ENCODE measurements at places on chromosomes 7 and 10.

GRCh38 chr7:158649279-158649678 lies 55.3 kb downstream of the NCAPG2 start:
- no peak for DNase-seq

- DNase-seq = no peak
Measured at GRCh38 chr10:52030051-52030790, 283.9 kb upstream of the DKK1 start.

DNA sequence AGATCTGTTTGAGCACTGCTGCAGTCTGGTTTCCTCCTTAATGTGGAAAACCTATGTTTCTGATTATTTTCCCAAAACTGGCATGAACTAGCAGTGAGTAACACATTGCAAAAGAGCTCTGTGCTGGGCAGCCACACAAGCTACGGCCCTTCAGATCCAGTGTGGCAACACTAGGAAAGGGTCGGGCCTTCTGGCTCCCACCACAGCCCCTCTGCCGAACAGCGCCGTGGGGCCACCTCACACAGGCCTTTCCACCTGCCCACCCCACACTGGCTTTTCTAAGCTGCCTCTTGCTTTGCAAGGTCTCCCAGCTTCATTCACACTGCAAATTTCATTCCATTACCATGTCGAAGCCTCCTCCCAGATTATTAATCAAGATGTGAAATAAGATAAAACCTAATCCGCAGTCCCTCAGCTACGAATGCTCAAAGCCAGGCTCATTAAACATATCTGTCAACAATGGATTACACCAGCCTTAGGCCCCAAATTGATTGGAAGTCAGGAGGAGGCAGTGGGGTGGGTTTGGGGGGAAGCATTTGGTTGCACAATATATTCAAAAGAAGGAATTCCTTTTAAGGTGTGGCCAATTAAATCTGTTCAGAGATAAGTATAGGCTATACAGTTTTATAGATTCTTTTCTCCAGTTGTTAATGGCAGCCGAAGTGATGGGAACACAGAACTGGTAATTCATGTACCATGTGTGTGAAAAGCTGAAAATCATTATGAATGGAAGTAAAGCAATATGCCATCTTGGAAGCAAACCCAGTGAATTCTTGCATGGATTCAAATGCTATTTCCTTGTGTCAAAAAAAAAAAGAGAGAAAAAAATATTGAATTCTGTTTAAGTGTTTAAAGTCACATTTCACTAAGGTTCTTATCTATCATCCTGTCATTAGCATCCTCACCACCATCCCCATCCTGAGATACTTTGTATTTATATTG lies 223.7 kb downstream of the MTERF1 start:
- no peak for DNase-seq

GRCh38 chr7:118755067-118755625 lies 530.6 kb downstream of the ANKRD7 start:
- no peak for DNase-seq

DNA sequence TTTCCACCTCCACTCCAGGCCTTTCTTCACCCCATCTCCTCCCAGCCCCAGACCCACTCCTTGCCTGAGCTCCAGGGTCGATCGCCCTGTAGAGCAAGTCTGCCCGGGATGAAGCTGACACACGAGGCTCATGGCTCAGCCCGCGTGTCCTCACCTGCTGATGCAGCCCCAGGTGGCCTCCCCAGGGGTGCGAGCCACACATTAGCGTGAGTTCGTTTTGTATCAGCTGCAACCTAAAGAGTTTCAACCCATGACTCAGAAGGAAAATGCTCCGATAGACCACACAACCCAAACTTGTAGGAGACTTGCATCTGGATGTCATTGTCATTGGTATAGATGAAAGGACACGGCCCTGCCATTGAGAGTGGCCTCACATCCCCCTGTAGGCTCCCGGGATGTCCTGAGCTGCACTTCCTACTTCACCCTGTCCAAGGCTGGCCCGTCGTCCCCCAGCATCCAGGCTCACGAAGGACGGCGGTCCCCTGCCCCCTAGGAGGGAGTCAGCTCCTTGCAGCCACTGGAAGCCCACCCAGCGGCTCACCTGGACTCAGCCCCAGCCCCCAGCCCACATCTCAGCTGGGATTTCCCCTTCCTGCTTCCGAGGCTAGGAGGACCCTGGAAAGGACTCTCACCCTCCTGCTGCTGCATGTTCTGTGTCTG lies 97.7 kb downstream of the HTR5A start:
- DNase-seq = no peak

- no peak for DNase-seq
Measured at GRCh38 chr7:116598278-116598677, 73.4 kb downstream of the CAV1 start.

- DNase-seq = no peak
Measured at GRCh38 chr7:144459635-144460034, 56.1 kb upstream of the NOBOX start.

DNA sequence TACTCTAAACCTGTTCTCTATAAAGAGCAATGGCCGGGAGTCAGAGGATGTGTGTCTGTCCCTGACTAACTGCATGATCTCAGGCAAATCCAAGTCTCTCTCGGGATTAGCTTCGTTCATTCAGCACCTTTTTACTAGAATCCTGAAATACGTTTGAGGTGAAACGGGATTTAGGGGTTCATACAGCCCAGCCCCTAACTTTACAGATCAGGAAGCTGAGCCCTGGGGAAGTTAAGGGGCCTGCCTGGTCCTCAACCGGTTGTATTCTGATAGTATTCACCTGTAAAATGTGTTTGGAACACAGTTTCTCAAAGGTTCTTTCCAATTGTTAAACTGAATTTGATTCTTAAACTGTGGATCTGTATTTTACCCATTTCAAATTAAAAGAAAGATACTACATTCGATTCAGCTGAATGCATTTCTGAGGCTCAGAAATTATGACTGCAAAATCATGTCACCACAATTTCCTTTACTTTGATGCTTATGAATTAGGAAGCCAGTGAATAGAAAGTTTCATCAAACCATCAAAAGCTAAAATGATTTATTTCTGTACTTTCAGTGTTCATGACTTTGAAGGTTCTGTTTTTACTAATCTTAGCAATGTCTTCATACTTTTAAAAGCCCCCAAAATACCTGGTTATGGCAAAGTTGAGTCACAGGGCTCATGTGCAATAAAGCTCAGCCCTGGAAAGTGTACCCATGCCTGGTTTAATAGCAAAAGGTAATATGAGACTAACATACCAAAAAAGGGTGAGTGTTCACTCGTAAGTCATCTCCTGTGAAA lies 28.9 kb upstream of the EZH2 start:
- DNase-seq = peak; percentile 41

- DNase-seq = no peak
Measured at GRCh38 chr7:157558516-157558874, 221.7 kb downstream of the DNAJB6 start.

DNA sequence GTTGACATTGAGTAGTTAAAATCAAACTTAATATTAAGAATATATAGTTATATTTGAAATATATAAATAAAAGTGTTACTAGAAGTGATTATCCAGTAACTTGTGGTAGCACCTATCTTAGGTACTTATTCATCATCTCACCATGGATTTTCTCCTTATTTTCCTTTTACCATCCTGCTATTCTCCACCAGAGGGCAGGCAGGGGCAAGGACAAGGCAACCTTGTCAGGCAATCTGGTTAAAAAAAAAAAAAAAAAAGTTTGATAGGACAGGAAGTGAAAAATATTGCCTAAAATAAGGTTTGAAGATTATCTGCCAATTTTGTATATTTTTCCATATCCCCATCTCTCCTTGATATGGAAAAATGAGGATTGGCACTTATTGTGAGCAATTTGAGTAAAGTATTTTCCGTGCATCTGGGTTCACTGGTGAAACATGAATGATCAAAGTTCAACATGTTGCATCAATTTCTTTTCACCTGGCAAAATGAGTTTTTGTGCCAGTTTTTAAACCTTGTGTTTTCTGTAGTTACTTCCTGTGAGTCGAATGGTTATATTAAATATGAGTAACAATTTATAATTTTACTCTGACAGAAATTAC lies 256.7 kb downstream of the AGMO start:
- peak; percentile 6 for DNase-seq

DNA sequence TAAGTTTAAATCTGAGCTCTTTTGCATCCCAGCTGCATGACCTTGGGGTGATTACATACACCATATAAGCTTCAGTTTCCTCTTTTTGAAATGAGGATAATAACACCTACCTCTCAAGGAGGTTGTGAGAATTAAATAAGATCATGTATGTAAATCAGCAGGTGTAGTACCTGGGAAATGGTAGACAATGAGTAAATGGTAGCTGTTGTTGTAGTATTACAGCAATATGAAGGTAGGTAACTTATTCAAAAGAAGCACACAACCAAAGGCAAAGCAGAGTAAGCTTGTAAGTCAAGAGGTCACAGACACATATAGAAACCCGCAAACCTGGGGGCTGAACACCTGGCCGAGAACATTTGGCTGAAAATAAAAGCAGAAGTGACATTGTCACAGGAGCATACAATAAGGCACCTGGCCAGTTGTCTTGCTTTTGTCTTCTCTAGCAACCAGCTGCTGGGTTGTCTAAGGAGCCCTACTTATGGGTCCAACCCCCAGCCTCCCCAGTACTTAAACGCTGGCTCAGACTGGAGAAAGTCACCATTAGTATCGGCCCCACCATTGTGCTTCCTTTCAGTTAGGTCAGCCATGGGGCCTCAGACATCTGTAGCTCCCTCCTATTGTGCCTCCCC lies 203.6 kb upstream of the MKLN1 start:
- DNase-seq = peak; percentile 77

- DNase-seq = no peak
Measured at GRCh38 chr7:435630-436366, 83.8 kb downstream of the PDGFA start.

DNA sequence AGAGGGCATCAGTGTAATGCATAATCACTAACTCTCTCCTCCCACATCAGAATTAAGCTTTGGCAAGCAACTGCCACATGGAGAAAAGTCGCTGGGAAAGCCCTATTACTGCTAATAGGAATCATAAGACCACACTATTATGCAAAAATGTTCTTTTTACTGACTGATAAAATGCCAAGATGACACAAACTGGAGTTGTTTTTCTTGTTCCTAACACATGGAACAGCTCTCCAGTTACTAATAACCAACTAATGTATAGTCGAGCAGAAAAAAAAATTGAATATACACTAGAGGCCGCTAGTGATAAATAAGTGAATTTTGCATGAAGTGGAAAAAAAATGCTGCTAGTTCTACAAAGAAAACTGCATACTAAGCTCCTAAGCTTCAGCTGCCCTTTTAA lies 165.6 kb downstream of the TPK1 start:
- DNase-seq = no peak

GRCh38 chr10:35353805-35354204 lies 17.5 kb downstream of the CCNY start:
- DNase-seq = no peak

DNA sequence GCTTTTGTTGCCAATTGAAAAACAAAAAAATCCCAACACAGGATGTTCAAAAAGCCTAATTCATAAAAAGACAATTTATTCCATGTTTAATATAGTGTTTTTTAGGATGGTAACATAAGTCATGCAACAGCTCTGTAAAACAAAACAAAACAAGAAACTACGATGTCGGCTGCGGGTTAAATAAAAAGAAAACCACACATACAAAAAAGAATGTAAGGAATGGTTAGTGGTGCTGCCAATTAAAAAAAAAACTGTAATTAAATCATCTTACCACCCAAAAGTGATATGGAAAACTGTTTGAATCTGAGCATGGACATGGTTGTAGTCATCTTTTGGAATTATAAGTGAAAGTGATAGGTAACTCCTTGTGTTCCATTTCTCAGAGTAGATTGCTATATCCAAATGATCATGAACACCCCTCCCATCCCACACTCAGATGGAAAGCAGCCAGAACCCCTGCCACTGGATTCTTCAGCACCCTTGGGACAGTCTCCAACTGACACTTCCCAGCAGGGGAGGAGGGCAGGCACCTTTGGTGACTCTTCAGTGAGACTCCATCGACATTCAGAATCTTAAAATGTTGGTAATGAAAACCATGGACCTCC lies 14.3 kb upstream of the DAGLB start:
- DNase-seq = no peak

DNA sequence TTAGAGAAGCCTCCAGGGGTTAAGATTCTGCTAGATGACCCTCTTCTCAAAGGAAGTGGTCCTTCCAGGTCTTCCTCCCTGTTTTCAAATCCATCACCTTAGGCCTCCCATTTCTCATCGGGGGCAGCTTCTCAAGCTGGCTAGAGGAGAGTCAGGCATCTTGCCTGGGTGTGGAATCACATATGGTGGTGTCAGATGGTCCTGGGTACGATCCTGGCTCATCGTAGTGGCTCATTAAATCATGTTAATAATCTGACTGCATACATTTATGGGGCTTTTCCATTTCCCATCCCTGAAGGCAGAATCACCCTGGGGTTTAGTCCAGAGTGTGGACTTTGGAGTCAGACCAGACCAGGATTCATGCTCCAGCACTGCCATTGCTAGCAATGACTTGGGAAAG lies 132.6 kb downstream of the RPS24 start:
- DNase-seq = no peak

- peak; percentile 80 for DNase-seq
Measured at GRCh38 chr10:5629303-5630111, 36.9 kb downstream of the ASB13 start.

DNA sequence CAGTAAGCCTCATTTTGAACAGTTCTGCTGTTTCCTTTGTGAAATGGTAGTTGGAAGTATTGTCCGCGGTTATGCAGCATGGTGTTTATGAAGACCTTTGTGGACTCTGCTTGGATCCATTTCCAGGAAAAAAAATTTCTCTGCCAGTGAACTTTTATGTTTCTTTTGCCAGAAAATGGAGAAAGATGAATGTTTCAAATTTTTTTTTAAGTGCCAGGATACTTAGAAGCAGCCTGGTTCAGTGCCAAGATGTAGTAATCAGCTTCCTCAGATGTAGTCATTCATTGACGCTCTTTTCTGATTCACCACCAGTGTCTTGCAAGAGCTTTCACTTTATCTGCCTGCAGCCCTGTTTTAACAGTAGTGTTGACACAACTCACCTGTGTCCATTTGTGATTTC lies 258.2 kb downstream of the SDK1 start:
- DNase-seq = no peak

DNA sequence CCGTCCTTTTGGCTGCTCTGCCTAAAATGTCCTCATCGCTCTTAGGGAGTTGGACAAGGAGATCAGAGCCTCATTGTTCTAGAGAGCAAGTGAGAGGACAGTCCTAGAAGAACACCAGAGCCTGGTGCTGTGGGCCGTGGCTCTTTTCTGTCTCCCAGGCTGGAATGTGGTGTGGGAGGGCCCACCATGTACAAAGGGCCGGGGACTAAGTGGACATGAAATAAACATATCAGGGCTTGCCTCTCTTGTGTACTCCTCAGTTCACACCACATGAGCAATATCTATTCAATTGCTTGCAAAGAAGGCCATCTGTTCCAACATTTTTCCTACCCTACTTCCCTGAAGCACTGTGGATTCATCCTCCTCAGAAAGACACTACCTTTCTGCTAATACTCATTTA lies 510.4 kb downstream of the SUGCT start:
- no peak for DNase-seq

DNA sequence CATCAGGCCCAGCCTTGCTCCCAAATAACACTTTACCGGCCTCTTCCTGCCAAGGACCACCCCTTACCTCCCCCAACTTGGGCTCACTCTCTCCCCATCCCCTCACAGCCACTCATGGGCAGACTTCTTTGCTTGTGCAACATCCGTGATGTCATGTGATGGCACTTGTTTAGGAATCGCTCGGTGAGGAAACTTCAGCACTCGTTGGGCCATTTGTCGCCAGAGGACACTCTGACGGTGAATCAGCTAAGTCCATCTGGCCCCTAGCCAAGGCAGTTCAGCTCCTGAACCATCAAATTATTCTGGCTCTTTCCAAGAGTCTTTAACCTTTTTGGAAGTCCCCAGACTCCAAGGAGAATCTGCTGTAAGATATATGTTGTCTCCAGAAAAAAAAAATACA lies 19.2 kb downstream of the BTBD16 start:
- no peak for DNase-seq

Data from GM20000 (cell line).